ENCODE measurements at places on chromosomes 13 and 19.

DNA sequence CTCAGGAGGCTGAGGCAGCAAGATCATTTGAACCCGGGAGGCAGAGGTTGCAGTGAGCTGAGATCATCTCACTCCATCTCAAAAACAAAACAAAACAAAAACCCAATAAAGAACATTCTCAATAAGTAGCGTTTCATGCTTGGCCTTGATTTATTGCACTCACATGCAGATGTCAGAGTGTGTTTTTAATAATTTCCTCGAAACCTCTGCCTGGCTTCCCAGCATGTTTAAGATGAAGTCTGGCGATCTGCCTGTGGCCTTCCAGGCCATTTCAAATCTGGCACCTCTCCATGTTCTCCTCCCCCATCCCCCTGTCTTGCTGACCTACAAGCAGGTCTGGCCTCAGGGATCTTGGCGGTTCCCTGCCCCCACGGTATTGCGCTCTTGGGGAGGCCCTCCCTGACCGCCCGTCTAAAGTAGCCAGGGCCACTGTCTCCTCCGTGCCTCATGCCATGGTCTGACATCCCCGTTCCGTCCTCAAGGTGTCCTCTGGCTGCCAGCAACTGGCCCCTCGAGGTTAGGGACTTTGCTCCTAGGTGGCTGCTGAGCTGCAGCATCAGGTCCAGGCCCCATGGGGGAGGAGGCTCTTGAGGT lies 1.6 kb downstream of the WDR88 start:
- no peak for DNase-seq

DNA sequence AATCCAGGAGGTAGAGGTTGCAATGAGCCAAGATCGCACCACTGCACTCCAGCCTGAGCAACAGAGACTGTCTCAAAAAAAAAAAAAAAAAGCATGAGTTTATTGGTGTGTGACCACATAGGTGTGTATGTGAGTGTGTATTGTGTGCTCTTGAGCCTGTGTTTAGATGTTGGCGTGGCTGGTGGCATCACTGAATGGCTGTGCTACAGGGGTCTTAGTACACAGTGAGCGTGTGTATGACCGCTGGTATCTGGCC lies 2.5 kb downstream of the SLC1A5 start:
- peak; percentile 60 for DNase-seq

GRCh38 chr19:18717601-18718000 lies 34.1 kb downstream of the CRTC1 start:
- DNase-seq: no peak

DNA sequence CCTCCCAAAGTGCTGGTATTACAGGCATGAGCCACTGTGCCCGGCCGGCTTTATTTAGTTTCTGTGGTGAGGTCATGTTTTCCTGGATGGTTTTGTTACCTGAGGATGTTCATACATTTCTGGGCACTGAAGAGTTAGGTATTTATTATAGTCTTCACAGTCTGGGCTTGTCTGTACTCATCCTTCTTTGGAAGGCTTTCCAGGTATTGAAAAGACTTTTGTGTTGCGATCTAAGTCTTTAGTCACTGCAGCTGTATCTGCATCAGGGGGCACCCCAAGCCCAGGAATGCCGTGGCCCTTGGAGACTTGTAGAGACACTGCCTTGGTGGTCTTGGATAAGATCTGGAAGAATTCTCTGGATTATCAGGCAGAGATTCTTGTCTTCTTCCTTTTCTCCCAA lies 12.8 kb downstream of the BLOC1S3 start:
- DNase-seq: no peak

DNA sequence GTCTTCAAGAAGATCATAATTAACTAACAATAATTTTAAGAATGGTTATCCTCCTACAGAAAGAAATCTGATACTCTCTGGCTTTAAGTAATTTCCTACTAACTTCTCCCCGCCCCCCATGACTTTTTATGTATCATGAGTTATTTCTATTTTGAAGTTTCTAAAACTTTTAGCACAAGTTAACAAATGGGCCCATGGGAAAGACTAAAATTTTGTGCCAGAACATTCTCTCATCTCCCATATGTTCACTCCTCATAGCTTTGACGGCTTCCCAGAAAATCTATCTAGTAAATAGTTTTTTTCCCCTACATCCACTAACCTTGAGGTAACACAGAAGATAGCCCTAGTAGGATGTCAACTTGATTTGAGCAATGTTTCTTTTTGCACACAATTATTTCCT lies 148.3 kb downstream of the POSTN start:
- no peak for DNase-seq

GRCh38 chr13:34350671-34351070 lies 532.7 kb downstream of the RFC3 start:
- no peak for DNase-seq

GRCh38 chr13:28754698-28755545 lies 36.2 kb upstream of the SLC46A3 start:
- no peak for DNase-seq

- DNase-seq: no peak
These were observed 246.3 kb upstream of the TSHZ3 start for GRCh38 chr19:31595521-31595920.

GRCh38 chr13:113783200-113783881 lies 24.3 kb downstream of the TMEM255B start:
- DNase-seq: no peak

- no peak for DNase-seq
These were observed 1.9 kb downstream of the ZC3H4 start for GRCh38 chr19:47111682-47112165.

- DNase-seq: no peak
These were observed 201.5 kb downstream of the MYO16 start for GRCh38 chr13:108830916-108831315.

DNA sequence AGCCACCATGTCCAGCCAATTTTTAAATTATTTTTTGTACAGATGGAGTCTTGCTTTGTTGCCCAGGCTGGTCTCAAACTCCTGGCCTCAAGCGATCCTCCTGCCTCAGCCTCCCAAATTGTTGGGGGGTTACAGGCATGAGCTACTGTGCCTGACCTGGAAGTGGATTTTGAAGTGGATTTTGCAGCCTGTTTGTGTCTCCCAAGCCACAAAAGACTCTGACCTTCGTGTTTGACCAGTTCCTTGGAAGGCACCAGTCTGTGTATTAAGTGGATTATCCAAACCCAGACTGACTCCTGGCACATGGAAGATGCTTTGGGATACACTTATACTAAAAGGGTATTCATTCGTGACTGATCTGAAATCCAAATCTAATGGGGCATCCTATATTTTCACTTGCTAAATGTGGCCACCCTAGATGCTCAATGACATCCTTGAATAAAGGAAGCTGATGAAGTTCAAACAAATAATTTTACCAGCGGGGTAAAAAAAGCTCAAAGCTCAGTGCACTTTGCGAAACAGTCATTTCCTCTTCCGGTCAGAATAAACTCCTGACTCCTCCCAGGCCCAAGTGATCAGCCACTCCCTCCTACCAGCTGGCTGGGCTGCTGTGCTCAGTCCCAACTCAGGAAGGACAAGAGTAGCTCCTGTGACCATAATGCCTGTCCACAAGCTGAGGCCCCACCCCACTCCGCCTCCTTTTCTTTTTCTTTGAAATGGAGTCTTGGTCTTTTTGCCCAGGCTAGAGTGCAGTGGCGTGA lies 32.6 kb upstream of the GATAD2A start:
- DNase-seq: no peak

GRCh38 chr19:29683009-29683408 lies 17.7 kb downstream of the PLEKHF1 start:
- DNase-seq: peak; percentile 34

DNA sequence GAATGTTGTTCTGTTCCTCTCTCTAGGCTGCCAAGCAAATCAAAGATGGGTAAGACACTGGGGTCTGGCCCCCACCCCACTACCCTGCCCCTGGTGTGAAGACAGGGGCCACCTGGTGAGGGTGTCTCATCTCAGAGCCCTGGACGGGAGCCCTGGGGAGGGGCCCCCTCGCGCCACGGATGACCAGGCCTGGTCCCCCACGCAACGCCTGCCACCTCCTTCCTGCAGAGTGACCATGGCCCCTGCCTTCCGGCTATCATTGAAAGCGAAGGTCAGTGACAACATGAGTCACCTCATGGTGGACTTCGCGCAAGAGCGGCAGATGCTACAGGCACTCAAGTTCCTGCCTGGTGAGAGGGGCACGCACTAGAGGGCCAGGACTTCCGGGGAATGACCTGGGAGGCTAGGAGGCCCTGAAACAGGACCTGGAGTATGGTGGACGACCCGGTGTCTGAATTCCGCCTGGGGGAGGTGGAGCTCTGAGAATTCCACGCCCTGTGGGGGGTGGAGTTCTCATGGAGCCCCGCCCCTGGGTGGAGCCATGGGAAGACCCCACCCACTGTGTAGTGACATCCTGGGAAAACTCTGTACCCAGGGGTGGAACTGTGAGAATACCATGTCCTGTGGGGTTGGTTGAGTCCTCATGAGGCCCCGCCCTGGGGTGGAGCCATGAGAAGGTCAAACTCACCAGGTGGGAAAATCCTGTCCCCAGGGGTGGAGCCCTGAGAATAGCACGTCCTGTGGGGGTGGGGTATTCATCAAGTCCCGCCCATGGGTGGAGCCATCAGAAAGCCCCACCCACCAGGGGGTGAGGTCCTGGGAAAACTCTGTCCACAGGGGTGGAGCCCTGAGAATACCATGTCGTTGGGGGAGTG lies 6.1 kb downstream of the FSD1 start:
- no peak for DNase-seq

DNA sequence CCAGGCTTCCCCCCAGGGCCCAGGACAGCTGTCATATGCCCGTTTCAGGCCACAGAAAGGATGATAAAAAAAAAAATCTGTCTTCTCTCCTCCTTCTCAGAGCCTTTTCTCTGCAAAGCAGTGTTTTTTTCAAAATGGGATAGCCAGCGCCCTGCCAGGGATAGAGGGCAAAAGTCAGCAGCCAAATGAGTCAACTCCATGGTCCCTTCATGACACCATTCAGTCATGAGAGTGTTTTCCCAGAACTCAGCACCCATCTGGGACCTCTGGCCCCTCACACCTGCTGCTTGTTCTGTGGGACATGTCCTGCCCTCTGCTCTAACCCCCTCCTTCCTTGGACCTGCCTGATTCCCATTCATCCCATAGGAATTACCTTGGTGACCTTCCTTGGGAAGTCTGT lies 95.0 kb downstream of the CYSLTR2 start:
- DNase-seq: no peak

DNA sequence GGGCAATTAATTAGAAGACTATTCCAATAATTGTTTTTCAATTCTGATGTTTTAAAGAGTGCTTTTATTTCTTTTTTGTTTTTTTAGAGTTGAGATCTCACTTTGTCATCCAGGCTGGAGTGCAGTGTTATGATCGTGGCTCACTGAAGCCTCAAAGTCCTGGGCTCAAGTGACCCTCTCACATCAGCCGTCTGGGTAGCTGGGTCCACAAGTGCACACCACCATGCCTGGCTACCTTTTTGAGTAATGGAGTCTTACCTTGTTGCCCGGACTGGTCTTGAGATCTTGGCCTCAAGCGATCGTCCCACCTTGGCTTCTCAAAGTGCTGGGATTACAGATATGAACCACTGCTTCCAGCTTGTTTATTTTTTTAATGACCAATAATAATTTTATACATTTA lies 207.8 kb downstream of the NDFIP2 start:
- no peak for DNase-seq

DNA sequence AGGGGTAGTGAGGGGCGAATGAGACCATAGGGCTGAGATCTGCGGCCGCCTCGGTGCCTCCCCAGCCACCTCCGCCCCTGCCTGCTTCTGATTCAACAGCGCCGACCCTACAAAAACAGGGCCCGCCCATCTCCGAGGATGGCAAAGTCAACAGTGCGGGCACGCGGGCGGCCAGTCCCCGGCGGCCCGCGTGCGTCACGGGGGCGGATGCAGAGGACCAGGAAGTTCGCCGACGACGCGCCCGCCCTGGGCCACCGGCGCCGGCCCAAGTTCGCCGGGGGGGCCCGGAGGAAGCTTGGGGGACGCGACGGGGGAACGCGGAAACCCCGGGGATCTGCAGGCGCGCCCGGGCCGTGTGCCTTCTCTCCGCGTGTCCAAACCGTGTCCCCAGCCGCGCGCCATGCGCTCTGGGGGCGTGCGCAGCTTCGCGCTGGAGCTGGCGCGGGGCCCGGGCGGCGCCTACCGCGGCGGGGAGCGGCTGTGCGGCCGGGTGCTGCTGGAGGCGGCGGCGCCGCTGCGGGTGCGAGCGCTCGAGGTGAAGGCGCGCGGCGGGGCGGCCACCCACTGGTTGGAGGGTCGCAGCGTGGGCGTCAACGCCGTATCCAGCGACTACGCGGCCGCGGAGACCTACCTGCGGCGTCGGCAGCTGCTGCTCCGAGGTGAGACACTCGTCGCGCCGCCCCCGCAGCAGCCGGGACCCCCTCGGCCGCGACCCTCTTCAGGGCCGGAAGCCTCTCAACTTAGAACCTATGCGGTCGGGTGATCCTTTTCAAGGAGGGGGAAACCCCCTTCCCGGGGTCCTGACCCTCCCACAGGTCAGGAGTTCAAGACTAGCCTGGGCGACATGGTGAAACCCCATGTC lies 6.8 kb upstream of the ARRDC2 start:
- peak; percentile 67 for DNase-seq

DNA sequence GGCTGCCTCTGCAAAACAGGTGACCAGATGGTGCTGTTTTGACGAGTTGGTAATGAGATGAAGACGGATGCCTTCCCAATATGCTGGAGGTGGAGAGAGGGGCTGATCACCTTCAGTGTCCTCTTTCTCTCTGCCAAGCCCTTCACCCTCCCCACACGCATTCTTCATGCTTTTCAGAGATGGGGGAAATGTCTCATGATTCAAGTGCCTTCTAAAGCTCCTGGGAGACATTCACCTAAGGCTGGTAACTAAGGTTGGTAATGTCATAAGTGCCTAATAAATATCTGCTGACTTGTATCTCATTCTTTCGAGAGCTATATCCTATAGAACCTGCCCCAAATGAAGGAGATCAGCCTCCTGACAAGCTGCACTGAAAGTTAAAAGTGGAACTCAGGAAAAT lies 86.2 kb upstream of the MBNL2 start:
- no peak for DNase-seq

DNA sequence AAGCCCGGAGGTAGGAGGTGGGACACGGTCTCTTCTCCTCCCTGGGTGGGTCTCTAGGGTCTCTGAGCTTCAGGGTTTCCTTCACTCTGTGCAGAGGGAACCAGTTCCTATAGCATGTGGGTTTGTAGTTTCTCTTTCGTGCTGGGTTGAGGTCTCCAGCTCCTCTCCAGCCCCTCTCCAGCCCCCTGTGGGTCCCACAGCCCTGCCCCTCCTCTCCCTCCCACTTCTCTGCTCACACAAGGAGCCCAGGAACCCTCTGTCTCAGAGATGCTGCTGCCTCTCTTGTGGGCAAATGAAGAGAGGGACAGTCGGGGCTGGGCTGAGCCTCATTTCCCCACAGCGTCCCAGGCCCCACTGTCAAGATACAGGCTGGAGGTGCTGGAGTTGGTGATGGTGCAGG lies 1.4 kb downstream of the SIGLEC7 start:
- no peak for DNase-seq

DNA sequence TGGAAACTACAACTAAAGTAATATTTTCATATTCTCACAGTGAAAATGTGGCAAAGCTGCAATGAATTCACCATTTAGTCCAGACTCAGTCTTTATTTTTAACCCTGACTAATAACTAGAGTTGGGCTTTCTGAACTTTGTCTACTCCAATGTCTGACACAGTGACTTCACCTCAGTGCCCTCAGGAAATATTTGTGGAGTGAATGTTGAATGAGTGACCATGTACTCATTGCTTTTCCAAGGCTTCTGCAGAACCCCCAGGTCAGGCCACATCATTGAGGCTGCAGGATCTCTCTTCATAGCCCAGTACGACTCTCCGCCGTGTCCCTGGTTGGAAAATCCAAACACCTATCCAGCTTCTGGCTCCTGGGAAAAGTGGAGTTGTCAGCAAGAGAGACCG lies 1.8 kb downstream of the ZNF175 start:
- peak; percentile 42 for DNase-seq

- peak; percentile 38 for DNase-seq
These were observed 389.2 kb downstream of the NDFIP2 start for GRCh38 chr13:79870123-79870522.

Data from kidney glomerular epithelial cell (primary cell).